PC-3 (cell line): ENCODE measurements at places on chromosomes 3 and 15. TPM values are rescaled to one million over a fixed set of nuclear protein-coding genes. Genes with fewer than 3 reads are reported as not detected.

DNA sequence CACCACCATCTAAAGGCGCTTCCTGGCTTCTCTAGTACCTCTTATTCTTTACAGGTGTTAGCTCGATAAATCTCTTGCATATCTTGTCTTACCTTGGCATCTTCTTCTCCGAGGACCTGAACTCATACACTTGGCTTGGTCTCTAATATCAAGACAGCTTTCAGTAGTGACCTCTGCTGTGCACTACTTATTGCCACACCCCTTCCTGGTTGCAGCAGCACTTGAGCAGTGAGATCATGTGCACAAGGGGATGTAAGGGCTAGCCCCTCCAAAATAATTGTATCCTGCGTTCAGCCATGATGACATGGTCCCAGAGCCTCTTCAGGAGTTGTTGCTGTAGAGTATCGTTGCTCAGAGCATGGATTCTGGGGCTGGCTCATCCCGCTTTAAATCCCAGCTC, 1.3 kb upstream of the PLA1A start:
- H3K36me3 ChIP-seq, result no peaks in the 10 kb centered on the region
- no peak overlapping the region for H3K27ac ChIP-seq
- H3K27me3 ChIP-seq, result no peaks in the 10 kb centered on the region
- peaks cover 5% of the 10 kb centered on the region; the same call in 1 of the 2 replicates for H3K4me1 ChIP-seq
- no peak overlapping the region for H3K4me3 ChIP-seq

DNA sequence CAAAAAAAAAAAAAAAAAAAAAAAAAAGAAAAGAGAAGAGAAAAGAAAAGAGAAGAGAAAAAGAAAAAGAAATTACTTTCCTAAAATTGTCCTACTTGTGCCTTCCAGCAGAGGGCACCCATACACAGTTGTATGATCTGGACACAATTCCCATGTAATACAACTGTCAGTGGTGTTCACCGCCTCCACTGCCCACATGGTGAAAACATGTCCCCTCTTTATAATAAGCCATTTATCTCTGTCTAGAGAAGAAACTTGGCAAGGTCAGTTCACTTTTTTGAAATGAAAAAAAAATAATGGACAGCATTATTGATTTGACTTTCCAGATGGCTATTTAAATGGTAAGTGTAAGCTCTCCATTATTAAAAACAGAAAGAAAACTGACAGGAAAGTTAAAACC, 459.4 kb downstream of the GBE1 start:
- no peak overlapping the region for H3K27ac ChIP-seq
- no peaks in the 10 kb centered on the region for H3K27me3 ChIP-seq

DNA sequence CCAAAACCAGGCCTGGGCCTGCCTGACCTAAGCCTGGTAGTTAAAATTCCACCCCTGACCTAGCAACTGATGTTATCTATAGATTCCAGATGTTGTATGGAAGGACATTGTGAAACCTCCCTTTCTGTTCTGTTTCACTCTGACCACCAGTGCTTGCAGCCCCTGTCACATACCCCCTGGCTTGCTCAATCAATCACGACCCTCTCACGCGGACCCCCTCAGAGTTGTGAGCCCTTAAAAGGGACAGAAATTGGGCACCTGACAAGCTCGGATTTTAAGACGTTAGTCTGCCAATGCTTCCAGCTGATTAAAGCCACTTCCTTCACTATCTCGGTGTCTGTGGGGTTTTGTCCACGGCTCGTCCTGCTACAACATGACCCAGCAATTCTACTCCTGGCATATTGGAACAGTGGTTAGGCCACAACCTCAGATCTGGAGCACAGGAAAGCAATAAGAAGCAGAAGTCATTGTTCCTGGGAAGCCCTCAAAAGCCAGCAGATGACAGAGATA, 36.7 kb upstream of the LHFPL4 start:
- no peaks in the 10 kb centered on the region for H3K36me3 ChIP-seq
- H3K4me3 ChIP-seq, result no peak overlapping the region
- no peaks in the 10 kb centered on the region for H3K4me1 ChIP-seq
- H3K27ac ChIP-seq, result no peak overlapping the region
- no peak for DNase-seq

DNA sequence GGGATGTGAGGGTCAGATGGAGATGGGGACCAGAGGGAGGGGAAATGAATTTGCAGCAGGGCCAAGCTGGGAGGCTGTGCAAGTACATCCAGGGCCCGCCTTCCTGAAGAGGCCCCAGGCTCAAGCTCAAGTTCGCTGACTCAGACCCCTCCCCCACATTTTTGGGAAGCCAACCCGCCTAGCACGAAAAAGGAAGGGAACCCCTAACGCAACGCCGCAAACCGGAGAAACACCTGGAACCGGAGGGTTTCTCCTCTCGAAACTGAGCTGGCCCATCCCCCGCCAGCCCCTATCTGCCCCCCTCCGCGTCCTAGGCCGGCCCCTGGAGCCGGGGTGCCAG, 624 bp downstream of the AP3B2 start:
- H3K4me1 ChIP-seq, result no peaks in the 10 kb centered on the region

- H3K27ac ChIP-seq, result no peak overlapping the region
- H3K36me3 ChIP-seq, result no peaks in the 10 kb centered on the region
- no peak overlapping the region for H3K4me3 ChIP-seq
- H3K4me1 ChIP-seq, result peaks cover 11% of the 10 kb centered on the region; the same call in 1 of the 2 replicates
- no peaks in the 10 kb centered on the region for H3K27me3 ChIP-seq
- DNase-seq, result peak; percentile 45
These were observed 211.6 kb upstream of the NECTIN3 start for GRCh38 chr3:110859993-110860392.

DNA sequence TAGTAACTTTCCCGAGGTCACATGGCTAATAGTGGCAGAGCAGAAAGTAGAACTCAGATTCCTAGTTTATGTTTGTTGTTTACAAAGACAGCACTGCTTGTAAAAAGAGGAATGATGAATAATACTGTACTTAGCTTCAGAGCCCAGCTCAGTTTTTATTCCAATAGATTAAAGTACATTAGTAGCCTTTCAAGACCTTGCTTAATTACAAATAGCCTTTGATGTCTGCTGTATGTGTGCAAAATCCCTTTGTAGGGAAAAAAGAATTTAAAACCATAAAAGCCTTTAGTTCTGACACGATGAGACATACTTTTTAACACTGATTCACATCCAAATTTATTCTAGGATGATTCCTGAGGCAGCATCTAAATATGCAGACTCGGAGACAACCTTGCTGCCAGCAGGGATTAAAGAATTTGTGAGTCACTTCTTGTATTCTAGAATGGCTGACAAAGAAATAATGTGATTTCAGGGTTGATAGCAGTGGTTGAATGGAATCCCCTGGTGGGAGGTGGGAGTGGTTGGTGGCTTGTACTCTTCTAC, 324.2 kb upstream of the TGFBR2 start:
- no peak overlapping the region for H3K4me3 ChIP-seq
- peak overlapping the region; percentile 65 for H3K27ac ChIP-seq
- peaks cover 40% of the 10 kb centered on the region for H3K4me1 ChIP-seq
- DNase-seq, result peak; percentile 89
- peaks cover 5% of the 10 kb centered on the region; the same call in 1 of the 2 replicates for H3K36me3 ChIP-seq
- no peaks in the 10 kb centered on the region for H3K27me3 ChIP-seq

DNA sequence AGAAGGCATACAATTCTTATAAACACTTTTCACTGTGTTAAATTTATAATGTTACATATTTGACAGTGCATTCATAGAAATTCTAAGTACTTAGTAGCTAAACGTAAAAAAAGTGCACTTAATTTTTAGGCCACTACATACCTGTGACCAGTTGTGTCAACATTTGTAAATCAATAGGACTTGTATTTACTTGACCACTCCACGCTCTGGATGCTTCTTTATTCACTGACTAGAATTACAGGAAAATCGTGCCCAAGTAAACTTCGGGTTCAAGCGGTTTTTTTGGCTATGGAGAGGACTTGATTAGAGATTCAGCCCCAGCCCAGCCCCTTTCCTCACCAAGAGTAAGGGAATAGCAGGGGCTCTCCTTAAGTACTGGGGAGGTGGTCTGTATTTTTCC, 21.8 kb downstream of the WDR53 start:
- H3K4me3 ChIP-seq, result no peak overlapping the region
- H3K36me3 ChIP-seq, result no peaks in the 10 kb centered on the region
- H3K27me3 ChIP-seq, result no peaks in the 10 kb centered on the region

DNA sequence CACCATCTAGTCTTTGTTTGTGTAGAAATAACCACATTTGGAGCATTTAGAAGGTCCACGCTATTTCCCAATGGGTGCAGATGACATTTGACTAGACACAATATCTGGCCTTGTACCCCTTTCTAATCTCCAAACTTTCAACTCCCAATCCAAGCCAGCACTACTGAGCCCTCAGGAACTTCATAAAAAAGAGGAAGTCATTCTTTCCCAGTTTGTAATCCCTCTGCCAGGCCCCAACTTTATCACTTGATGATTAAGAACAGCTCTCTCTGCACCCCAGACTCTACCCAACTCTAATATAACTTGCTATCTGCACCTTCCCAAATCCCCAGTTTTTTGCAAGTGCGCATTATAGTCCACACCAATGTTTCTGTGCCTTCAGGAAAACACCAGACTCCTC, 170.2 kb downstream of the KCNMB2 start:
- no peaks in the 10 kb centered on the region for H3K27me3 ChIP-seq
- no peak overlapping the region for H3K27ac ChIP-seq
- H3K36me3 ChIP-seq, result no peaks in the 10 kb centered on the region
- no peaks in the 10 kb centered on the region for H3K4me1 ChIP-seq

GRCh38 chr3:195107593-195107992, 163.4 kb downstream of the XXYLT1 start:
- no peak for DNase-seq
- H3K27ac ChIP-seq, result no peak overlapping the region
- H3K4me3 ChIP-seq, result no peak overlapping the region
- peaks cover 42% of the 10 kb centered on the region for H3K4me1 ChIP-seq

- H3K27ac ChIP-seq, result no peak overlapping the region
- peak; percentile 64 for DNase-seq
- H3K36me3 ChIP-seq, result no peaks in the 10 kb centered on the region
- H3K27me3 ChIP-seq, result no peaks in the 10 kb centered on the region
These were observed 84.3 kb upstream of the ABI3BP start for GRCh38 chr3:101077361-101078011.

- H3K36me3 ChIP-seq, result no peaks in the 10 kb centered on the region
- DNase-seq, result no peak
- H3K4me1 ChIP-seq, result no peaks in the 10 kb centered on the region
- H3K4me3 ChIP-seq, result no peak overlapping the region
These were observed 182.5 kb downstream of the TNIK start for GRCh38 chr3:171277456-171278298.

GRCh38 chr3:4665197-4665596, 172.0 kb downstream of the ITPR1 start:
- H3K4me1 ChIP-seq, result no peaks in the 10 kb centered on the region
- no peaks in the 10 kb centered on the region for H3K27me3 ChIP-seq
- H3K4me3 ChIP-seq, result no peak overlapping the region
- no peak overlapping the region for H3K27ac ChIP-seq
- H3K36me3 ChIP-seq, result no peaks in the 10 kb centered on the region

DNA sequence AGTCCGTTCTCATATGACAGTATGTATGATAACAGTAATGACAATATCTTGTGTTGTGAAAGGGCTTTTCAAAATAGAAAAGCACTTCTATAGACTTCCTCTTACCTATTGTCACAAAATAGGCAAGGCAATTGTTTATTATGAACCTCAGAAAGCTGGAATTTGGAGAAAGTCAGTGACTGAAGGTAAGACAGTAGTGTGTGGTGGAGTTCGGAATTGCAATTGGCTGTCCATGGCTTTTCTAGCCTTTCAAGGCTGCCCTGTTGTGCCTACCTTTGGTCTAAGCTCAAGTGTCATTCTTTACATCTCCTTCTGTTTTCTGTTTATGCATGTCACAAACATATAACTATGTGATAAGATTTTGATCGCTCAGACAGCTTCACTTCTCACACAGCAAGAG, 219.3 kb upstream of the NR2E3 start:
- no peaks in the 10 kb centered on the region for H3K36me3 ChIP-seq
- peaks cover 8% of the 10 kb centered on the region for H3K4me1 ChIP-seq
- H3K27me3 ChIP-seq, result no peaks in the 10 kb centered on the region
- H3K27ac ChIP-seq, result no peak overlapping the region
- DNase-seq, result peak; percentile 27
- no peak overlapping the region for H3K4me3 ChIP-seq

- no peaks in the 10 kb centered on the region for H3K4me1 ChIP-seq
- no peak overlapping the region for H3K27ac ChIP-seq
- H3K4me3 ChIP-seq, result no peak overlapping the region
- peaks cover 53% of the 10 kb centered on the region for H3K27me3 ChIP-seq
- no peaks in the 10 kb centered on the region for H3K36me3 ChIP-seq
These were observed 13.5 kb upstream of the GABRR3 start for GRCh38 chr3:98048586-98048985.

DNA sequence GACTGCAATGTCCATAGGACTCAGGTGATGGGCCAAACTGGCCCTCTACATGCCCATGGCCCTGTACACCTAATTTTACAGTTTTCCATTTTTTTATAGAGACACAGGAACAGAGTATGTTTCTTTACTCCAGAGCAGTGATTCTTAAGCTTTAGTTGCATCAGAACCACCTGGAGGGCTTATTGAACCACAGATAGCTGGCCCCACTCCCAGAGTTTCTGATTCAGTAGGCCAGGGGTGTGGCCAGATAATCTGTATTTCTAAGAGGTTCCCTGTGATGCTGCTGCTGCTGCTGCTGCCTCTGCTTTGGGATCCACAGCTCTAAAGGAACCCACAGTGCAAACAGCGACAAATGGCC, 5.1 kb downstream of the RBP1 start:
- no peaks in the 10 kb centered on the region for H3K27me3 ChIP-seq
- peak overlapping the region; percentile 81 for H3K27ac ChIP-seq
- peak; percentile 87 for DNase-seq
- no peak overlapping the region; the same call in 1 of the 2 replicates for H3K4me3 ChIP-seq
- H3K4me1 ChIP-seq, result peaks cover 28% of the 10 kb centered on the region
- H3K36me3 ChIP-seq, result no peaks in the 10 kb centered on the region

- H3K36me3 ChIP-seq, result 0 out of 2 replicates have a peak, but pooled peaks cover 3% of the 10 kb centered on the region
- DNase-seq, result no peak
- H3K27ac ChIP-seq, result no peak overlapping the region
- H3K4me1 ChIP-seq, result peaks cover 13% of the 10 kb centered on the region
- no peak overlapping the region for H3K4me3 ChIP-seq
- no peaks in the 10 kb centered on the region for H3K27me3 ChIP-seq
These were observed 426.5 kb downstream of the SHQ1 start for GRCh38 chr3:72421786-72422185.

DNA sequence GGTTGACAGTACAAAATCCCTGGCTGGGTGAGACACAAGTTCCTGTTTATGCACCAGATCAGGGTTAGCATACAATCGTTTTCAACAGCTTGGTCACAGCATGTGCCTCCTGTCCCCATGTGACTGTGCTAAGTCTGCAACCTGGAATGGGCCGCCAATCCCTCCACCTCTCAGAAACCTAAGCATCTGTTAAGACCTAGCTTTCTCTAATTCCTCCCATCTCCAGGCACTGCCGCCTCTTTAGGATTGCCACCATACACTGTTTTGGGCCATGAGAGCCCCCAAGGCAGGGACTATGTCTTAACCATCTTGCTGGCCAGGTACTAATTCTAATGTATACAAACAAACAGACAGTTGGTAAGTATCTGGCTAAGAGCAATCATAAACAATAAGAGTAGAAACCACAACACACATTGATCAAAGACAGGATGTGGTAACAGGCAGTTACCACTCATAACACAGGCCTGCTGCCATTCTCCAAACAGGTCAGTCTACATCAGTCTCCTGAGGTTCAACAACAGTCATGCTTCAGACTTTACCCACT, 25.6 kb downstream of the SEC22C start:
- H3K4me1 ChIP-seq, result no peaks in the 10 kb centered on the region
- H3K27ac ChIP-seq, result no peak overlapping the region
- peaks cover 46% of the 10 kb centered on the region for H3K36me3 ChIP-seq
- peak; percentile 27 for DNase-seq
- H3K4me3 ChIP-seq, result no peak overlapping the region

SMC4 gene
- total RNA-seq, result 129 and 183 TPM in 2 replicates

FBN1 gene
- total RNA-seq, result 6.7 and 7.4 TPM in 2 replicates

GOLGA6B gene
- total RNA-seq, result 0.11 TPM in 1 of 2 replicates, not detected in the other

CCDC13 gene
- total RNA-seq, result 0.47 TPM in 1 of 2 replicates, not detected in the other

LRIG1 gene
- 2.2 and 2.9 TPM in 2 replicates for total RNA-seq

ARPIN gene
- 4.5 and 8.0 TPM in 2 replicates for total RNA-seq

KIF23 gene
- total RNA-seq, result 77.3 and 87.0 TPM in 2 replicates

PTH1R gene
- total RNA-seq, result not detected in 2 replicates

WDR53 gene
- 11.7 and 17.4 TPM in 2 replicates for total RNA-seq
